Activated CD4-positive, alpha-beta T cell treated with anti-CD3 and anti-CD28 coated beads for 4 hours (primary cell): ENCODE measurements at places on chromosomes 3 and 15.

- DNase-seq: no peak
These were observed 93.4 kb downstream of the TOP2B start for GRCh38 chr3:25571285-25571684.

GRCh38 chr15:67185621-67186225 lies 68.7 kb downstream of the AAGAB start:
- no peak for DNase-seq

GRCh38 chr3:193782747-193783146 lies 189.7 kb downstream of the OPA1 start:
- no peak for DNase-seq

DNA sequence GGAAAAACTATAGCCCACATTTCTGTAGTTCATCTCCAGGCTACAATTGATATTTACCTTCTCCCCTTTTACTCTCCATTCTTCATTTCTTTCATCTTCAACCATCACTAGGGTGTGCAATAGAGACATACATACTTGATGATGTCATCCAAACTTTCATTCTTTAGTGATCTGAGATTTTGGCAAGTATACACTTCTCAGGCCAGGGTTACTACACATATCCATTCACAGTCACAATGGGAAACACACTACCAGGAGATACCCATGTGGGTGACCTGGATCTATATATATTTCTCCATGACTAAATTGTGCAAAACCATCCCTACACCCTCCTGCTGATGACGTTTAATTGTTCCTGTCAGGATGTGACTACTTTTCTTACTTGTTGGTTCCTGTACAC lies 769.5 kb upstream of the DPPA4 start:
- DNase-seq: no peak

- DNase-seq: no peak
These were observed 551.1 kb upstream of the BCHE start for GRCh38 chr3:166388321-166388720.

DNA sequence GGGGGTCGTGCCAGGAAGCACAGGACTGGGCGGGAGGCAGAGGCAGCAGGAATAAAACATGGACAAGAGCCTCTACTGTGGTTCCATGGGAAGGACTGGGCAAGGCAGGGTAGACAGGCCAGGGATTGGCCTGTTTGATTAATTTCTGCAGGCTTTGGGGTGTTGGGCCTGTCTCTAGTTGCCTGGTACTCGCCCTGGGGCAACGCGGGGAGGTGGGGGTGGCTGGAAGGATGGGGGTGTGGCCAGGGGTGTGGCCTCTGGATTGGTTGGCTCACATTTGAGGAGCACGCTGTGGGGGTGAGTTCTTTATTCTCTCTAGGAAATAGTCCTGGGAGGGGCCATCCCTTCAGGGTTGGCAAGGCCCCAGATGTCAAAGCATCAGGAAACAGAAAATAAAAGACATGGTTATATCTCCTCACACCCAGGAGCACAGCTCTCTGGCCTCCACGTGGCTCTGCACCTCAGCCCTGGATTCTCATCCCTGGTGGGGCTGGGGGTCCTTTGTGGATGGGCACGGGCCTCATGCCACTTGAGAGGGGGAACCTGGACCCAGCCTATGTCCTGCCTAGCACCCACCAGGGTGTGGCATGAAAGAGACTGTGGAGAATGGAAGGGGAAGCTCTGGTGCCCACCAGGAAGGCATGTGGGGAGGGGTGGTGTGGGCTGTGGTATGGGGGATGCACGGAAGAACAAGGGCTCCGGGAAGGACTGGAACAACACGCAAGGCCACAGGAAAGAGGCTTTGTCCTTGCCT lies 223.0 kb upstream of the LYSMD4 start:
- DNase-seq: no peak

- no peak for DNase-seq
These were observed 162.4 kb upstream of the STT3B start for GRCh38 chr3:31370380-31370666.

DNA sequence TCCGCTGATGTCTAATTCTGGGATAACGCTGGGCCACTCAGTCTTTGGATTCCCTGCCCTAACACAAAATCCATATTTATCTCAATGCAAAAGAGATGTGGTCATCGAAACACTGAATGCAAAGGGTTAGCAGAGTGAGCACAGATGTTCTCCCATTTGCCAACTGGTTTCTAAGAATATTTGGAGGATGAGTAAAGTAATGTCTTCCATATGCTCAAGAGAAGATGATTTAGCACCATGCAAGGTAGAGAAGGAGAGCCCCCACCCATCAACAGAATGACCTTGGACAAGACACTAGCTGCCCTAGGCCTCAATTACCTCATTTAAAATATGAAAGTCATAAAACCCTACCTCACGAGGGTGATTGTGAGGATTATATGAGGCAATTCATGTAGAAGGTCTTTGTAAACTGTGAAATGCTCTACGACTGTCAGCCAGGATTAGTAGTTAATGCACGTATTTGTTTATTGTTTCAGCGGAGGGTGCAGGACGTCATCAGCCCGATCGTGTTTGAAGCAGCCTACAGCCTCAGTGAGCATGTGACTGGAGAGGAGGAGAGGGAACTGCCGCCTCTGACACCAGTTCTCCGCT lies 232.9 kb upstream of the CTDSPL start:
- DNase-seq: no peak

DNA sequence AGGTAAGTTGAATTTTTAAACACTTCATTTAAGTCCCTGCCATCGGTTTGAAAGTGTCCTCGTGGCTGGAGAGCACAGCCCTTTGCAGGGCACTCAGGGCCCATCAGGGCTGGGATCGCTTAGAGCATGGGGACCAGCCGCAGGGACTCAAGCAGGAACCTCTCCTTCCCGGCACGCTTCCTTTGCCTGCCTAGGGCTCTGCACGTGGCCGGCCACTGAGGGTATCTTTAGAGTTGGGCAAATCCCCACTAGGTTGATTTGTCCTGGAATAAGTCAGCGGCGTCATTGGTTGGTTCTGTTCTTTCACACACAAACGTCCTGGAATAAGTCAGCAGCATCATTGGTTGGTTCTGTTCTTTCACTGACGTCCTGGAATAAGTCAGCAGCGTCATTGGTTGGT lies 131.6 kb downstream of the OCA2 start:
- DNase-seq: no peak

DNA sequence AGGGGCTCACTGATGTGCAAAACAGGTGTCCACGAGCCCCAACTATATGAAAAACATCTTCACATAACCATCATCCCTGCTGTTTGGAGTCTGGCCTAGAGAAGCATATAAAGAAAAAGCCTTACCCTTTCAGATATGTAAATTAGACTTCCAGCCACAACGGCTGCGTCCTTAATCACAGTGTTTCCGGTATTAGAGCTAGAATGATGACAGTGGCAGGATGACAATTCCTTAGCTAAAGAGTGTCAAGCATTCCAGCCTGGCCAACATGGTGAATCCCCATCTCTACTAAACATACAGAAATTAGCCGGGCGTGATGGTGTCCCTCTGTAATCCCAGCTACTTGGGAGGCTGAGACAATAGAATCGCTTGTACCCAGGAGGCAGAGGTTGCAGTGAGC lies 19.5 kb upstream of the SAMD7 start:
- DNase-seq: no peak

DNA sequence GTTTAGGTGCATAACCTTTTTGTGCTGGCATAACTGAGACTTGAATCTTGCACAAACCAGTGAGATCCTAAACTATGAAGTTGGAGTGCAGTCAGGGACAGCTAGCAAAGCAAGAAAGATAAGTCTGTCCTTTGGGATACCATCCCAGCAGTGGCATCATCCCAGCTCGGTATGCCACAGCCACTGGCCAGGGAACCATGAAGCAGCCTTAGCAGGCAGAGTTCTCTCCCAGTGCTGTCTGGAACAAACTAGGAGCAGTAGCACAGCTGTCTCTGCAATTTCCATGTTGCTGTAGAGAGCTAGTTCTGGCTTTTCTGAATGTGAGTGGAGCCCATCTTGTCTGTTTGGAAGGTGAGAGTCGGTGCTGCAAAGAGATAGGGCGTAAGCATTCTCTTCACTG lies 130.3 kb downstream of the DTWD1 start:
- DNase-seq: no peak

GRCh38 chr15:65558336-65558735 lies 28.1 kb downstream of the HACD3 start:
- no peak for DNase-seq

DNA sequence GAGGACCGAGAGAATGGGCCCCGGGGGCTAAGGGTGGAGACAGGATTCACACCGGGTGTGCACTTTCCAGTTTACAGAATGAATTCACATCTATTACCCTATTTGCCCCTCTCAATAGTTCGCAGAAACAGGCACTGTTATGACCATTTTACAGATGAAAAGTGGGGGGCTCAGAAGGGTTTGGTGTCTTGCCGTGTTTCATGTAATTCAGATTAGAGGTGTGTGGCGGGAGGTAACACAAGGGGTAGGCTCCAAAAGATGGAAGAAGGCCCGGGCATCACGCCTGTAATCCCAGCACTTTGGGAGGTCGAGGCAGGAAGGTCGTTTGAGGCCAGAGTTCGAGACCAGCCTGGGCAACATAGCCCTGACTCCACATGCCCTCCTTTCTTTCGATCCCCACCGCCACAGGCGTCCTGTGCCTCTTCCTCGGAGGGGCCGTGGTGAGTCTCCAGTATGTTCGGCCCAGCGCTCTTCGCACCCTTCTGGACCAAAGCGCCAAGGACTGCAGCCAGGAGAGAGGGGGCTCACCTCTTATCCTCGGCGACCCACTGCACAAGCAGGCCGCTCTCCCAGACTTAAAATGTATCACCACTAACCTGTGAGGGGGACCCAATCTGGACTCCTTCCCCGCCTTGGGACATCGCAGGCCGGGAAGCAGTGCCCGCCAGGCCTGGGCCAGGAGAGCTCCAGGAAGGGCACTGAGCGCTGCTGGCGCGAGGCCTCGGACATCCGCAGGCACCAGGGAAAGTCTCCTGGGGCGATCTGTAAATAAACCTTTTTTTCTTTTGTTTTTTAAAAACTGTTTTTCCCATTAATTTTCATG lies 3.4 kb downstream of the DUOXA2 start:
- no peak for DNase-seq

DNA sequence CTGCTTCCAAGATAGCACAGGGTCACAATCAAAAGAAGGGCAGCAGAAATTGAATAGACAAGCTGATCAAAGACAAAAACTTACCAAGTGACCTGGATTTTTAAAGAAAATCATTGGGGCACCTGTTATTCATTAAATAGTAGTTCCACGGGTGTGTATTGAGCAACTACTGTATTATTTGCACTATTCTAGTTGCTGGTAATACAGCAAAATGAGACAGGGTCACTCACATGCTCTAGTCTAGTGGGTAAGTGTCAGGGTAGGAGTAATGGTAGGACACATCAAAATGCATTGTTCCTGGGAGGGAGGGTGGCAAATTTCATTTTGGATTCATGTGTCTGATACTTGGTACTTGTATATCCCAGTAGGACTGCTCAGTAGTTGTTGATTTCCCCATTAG lies 127.9 kb downstream of the SQOR start:
- DNase-seq: no peak

GRCh38 chr3:153396581-153396980 lies 234.6 kb downstream of the RAP2B start:
- DNase-seq: no peak

- DNase-seq: no peak
These were observed 48.0 kb upstream of the MEX3B start for GRCh38 chr15:82093774-82094211.

DNA sequence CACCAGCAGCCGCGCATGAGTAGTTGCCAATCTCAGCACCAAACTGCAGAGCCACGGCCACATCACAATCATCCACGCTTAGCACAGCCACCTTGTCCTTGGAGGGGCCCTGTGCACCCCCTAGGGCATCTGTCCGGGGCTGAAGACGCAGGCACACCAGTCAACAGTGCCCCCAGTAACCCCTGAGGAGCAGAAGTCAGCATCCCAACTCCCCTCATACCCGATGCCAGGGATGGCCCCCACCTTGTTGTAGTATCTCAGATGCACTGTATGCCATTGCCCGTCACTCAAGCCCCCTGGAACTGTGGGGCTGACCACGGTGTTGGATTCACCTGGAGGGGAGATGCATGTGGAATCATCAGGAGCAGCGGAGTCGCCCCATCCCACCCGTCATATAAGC lies 7.6 kb downstream of the CELSR3 start:
- no peak for DNase-seq

GRCh38 chr15:34795267-34796081 lies at the start of gene ACTC1:
Gene ACTC1 (minus strand): TSS chr15:34795549. CDS start chr15:34794808, 741 bp downstream.
- no peak for DNase-seq

DNA sequence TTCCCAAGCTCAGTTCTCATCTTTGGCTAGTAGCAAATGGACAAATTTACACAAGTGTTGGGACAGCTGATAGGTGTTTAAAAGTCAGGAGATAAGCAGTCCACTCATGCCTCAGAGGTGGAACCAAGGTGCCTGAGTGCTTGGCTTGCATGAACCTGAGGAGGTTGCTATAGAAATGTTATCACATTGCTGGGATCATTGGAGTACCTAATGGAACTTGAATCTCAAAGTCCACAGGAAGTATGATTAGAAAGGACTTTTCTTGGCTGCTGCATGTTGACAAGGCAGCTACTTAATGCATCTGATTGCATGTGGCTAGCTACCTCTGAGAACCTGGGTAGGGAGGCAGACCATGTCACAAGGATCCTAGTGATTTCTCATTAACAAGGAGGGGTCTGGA lies 39.5 kb upstream of the C3orf80 start:
- no peak for DNase-seq

- DNase-seq: no peak
These were observed 71.0 kb upstream of the ARHGEF26 start for GRCh38 chr3:154050216-154050615.

- DNase-seq: no peak
These were observed 16.3 kb upstream of the SMAD6 start for GRCh38 chr15:66685638-66686150.

DNA sequence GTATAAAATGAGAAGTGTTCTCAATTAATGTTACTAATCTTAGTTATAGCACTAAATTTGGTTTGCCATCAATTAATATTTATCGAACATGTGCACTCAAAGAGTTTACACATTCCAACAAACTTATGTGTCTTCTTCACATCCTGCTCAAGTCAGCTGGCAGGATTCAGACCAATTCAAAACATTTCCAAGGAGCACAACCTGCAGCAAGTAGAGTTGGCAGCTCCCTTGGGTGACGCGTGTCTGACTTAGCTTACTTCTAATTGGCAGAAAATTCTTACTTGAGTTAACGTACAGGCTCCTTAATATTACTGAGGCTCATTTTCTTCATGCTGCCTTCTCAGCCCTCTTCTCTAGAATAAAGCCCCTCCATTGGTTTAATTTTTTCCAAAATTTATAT lies 110.4 kb upstream of the PFN2 start:
- DNase-seq: no peak

DNA sequence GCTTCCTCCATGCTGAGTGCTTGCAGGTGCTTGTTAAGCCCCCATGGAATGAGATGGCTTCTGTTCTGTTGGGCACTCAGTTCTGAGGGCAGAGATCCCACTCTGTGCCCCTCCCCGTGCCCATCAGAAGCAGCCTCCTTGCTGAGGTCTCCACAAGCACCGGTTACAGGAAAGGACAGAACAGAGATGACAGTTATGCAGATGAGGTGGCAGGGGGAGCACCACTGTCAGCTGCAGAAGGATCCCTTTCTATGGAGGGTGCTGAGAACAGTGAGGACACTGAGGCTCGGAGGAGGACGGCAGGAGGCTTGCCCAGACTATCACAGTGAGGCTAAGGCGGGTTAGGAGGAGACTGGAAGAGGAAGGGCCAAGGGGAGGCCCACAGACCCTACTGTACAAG lies 12.4 kb downstream of the CACNA2D2 start:
- no peak for DNase-seq

- peak; percentile 82 for DNase-seq
These were observed 11.9 kb downstream of the RASA2 start for GRCh38 chr3:141498598-141499223.
